ENCODE measurements at places on chromosomes 1 and 21. TPM values are rescaled to one million over a fixed set of nuclear protein-coding genes. Genes with fewer than 3 reads are reported as not detected.
A peak's percentile ranks its signal among the peaks of the same experiment; 100 is the strongest.

GRCh38 chr1:32741059-32741412 lies 38.5 kb upstream of the SYNC start:
- no peak for DNase-seq

GRCh38 chr1:54610048-54610447 lies 13.3 kb downstream of the FAM151A start:
- DNase-seq: no peak

DNA sequence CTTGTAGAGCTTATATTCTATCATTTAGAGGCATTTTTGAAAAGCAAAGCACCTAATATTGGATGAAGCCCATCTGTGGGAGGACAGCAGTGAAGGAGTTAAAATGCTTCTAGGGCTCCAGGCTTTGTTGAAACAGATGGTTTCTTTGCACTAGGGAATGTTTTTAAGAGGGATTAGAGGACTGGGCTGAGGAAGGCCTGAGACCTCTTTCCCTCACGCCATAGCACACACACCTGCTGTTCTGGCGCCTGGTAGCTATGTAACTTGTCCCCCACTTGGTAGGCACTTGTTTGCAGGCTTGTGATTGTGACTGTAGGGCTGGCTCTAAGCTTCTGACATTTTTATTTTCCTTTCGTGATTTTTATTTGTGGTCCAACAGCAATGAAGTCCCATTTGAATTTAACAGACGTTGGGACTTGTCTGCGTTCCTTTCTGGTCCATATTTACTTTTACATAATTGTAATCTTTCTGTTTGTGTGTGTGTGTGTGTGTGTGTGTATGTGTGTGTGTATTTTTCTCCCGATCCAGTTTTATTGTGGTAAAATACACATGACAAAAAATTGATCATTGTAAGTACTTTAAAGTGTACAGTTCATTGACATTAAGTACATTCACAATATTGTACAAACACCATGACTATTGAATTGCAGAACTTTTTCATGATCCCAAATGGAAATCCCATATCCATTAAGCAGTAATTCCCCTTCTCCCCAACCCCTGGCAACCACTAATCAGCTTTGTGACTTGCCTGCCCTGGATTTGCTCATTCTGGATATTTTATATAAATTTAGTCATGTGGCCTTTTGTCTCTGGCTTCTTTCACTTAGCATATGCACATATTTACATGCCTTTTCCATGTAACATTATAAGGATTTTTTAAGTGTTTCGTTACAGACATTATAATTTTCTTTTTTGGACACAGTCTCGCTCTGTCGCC lies 33.5 kb upstream of the MACF1 start:
- peak; percentile 57 for DNase-seq

GRCh38 chr1:58584082-58584895 lies 7.2 kb upstream of the TACSTD2 start:
- DNase-seq: peak; percentile 45

GRCh38 chr1:228087771-228088251 lies 5.3 kb downstream of the ARF1 start:
- no peak for DNase-seq

DNA sequence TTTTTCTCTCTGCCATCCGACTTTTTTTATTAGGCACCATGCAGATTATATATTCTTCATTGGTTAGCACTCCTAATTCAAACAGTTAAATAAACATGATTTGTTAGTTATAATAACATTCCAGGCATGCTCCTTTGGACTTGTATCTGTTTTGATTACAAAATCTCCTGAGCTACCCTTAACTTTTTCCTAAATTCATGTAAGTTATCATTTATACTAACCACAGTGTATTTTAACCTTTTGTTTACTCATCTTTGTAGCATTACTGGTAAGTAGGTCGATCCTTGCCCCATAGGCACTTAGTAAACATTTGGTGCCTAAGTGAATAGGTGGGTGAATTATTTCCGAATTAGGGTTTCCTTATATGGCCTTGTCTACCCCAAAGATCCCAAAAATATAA lies 43.8 kb downstream of the MIER1 start:
- no peak for DNase-seq

DNA sequence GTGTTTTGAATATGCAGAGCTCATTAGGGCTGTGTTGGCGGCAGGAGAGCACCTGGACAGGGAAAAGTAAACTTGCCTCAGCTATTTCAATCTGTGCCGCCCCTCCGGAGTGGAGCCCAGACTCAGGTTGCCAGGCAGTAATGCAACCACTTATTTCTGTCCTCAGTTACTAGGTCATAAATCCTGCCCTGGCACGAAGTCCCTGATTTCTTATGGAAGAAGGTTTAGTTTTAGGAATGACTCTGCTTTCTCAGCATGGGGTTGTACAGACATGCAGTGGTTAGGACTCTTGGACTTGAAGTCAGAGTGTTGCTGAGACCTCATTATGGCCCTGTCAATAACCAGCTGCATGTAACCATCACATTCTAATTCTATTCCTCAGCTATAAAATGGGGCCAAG lies 98.3 kb upstream of the FGGY start:
- peak; percentile 41 for DNase-seq

DNA sequence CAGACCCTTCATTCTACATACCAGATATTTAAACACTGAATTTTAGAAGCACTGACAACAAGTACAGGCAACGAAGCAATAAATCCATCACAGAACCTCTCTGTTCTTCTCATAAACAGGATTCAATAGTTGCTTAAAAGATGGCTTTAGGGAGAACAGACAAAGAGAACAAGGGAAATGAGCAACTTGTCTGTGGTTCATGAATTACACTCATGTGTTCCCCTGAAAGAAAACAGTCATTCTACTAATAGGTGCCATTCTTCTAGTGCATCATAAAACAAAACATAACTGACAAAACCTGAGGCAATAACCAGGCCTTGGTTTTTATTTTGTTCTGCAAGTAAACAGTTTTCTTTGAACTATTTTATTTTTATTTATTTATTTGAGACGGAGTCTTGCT lies 6.8 kb downstream of the GNL2 start:
- no peak for DNase-seq

DNA sequence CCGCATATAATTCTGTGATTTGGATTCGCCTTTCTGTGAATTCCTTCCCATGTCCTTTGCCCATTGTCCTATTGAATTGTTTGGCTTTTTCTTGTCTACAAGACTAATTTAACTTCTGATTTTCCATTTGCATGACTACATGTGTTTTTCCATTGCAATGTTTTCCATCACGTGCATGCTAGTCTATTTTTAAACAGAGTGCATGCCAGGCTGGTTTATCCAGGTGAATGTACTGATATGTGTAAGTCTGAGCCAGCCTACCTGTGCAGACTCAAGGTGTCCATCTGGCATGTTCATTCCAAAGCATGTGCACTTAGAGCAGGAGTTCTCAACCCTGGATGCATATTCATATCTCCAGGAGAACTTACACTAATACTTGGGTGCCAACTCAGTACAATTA lies 59.7 kb downstream of the INAVA start:
- no peak for DNase-seq

KCNQ4 gene
- not detected for total RNA-seq

PARP1 gene
- 68.3 TPM for total RNA-seq

C1orf141 gene
- not detected for total RNA-seq

DCDC2B gene
- not detected for total RNA-seq

LCE1D gene
- not detected for total RNA-seq

ANKRD34A gene
- 2.6 TPM for total RNA-seq

HSD3B2 gene
- total RNA-seq: 0.37 TPM

TRIM62 gene
- total RNA-seq: 10.1 TPM

AMY1B gene
- total RNA-seq: not detected

Data from stomach (tissue), 19 donors.